ENCODE measurements at places on chromosomes 1 and 21.

DNA sequence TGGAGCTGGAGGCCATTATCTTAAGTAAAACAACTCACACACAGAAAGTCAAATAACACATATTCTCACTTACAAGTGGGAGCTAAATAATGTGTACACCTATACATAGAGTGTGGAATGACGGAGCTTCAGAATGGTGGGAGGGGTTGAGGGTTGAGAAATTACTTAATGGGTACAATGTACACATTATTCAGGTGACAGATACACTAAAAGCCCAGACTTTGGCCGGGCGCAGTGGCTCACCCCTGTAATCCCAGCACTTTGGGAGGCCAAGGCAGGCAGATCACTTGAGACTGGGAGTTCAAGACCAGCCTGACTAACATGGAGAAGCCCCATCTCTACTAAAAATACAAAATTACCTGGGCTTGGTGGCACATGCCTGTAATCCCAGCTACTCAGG lies 24.9 kb upstream of the LRIG2 start:
- no peak for DNase-seq

GRCh38 chr1:230621324-230622030 lies 20.8 kb upstream of the COG2 start:
- DNase-seq: no peak

DNA sequence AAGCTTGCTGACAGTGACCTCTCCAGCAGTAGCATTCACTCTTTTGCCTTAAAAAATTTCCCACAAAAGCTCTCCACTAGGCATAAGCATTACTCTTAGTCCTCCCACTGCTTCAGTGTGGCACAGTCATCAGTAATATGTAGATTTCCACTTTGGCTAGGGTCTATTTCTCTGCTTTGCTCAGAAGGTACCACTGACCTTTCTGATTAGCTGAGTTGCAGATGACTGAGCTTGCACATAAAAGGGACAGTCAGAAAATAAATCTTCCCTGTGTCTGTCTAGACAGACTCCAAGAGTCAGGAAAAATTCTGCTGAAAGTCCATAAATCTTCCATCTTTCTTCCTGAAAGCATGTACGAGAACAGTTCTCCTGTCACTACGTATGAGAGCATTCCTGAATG lies 56.6 kb upstream of the APP start:
- DNase-seq: no peak

DNA sequence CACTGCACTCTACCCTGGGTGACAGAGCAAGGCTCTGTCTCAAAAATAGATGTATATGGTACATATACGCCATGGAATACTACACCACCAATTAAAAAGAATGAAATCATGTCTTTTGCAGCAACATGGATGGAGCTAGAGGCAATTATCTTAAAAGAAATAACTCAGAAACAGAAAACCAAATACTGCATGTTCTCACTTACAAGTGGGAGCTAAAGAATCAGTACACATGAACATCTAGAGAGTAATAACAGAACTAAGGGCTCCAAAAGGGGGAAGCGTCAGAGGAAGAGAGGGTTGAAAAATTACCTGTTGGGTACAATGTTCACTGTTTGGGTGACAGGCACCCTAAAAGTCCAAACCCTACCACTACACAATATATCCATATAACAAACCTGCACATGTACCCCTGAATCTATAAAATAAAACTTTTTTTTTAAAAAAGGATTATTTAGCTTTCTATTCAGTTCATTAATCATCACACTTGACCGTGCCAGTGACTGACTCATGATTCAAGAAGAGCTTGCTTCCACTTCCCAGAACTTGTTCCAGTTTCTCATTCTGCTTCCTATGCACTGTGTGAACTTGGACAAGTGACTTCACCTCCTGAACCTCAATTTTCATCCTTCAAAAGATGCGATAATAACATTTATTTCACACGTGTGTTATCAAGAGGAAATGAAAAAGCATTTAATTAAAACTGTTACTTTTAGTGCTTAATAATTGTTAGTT lies 109.6 kb downstream of the PLPP3 start:
- DNase-seq: no peak

GRCh38 chr1:234488054-234489006 lies 9.4 kb upstream of the TARBP1 start:
- DNase-seq: no peak

DNA sequence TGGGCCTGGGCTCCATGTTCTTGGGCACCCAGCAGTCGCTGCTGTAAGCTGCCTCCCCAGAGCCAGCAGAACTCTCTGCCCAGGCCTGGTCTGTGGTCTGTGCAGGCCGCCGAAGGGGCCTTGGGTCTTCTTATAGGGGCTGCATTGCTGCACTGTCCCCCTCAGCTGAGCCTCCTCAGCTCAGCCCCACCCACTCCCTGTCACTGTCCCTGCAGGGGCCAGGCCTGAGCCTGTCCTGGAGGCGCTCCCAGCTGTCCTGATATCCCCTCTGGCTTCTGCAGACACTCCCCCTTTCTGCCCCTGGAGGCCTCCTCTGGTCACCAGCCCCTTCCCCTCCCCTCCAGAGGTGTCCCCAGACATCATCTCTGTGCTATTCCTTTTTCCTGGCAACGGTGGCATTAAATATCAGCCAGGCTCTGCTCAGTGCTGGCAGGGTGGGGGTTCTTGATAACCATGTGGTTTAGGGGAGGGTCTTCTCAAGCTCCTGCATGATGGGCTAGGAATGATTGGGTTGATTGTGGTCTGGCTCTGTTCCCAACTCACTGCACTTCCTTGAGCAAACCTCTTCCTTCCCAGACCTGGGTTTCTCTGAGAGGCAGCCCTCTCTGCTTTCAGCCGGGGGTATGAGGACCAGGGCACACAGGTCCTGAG lies 3.7 kb upstream of the FOXO6 start:
- peak; percentile 48 for DNase-seq
